ENCODE measurements at places on chromosomes 3 and 15.
A peak's percentile ranks its signal among the peaks of the same experiment; 100 is the strongest.

DNA sequence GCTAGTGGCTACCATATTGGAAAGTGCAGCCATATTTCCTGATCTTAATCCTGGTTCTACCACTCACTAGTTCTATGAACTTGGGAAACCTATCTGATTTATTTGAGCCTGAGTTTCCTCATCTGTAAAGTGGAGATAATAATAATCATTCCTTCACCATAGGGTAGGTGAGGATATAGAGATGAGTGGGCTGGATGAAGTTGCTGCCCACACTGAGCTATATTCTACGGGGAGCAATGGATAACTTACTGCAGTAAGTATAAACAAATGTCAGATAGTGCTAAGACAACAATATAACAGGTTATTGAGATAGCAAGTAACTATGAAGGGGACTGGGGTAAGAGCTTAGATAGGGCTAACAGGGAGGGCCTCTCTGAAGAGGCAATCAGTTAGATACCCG lies 251.5 kb upstream of the ADAMTS9 start:
- no peaks in the 10 kb centered on the region for H3K4me1 ChIP-seq
- H3K27ac ChIP-seq: no peak overlapping the region
- H3K27me3 ChIP-seq: no peaks in the 10 kb centered on the region
- DNase-seq: no peak

GRCh38 chr15:99564221-99565048 lies 1.3 kb upstream of the MEF2A start:
- H3K27ac ChIP-seq: peak overlapping the region; percentile 50
- peaks cover 26% of the 10 kb centered on the region for H3K4me1 ChIP-seq
- DNase-seq: no peak
- H3K27me3 ChIP-seq: peaks cover 19% of the 10 kb centered on the region

DNA sequence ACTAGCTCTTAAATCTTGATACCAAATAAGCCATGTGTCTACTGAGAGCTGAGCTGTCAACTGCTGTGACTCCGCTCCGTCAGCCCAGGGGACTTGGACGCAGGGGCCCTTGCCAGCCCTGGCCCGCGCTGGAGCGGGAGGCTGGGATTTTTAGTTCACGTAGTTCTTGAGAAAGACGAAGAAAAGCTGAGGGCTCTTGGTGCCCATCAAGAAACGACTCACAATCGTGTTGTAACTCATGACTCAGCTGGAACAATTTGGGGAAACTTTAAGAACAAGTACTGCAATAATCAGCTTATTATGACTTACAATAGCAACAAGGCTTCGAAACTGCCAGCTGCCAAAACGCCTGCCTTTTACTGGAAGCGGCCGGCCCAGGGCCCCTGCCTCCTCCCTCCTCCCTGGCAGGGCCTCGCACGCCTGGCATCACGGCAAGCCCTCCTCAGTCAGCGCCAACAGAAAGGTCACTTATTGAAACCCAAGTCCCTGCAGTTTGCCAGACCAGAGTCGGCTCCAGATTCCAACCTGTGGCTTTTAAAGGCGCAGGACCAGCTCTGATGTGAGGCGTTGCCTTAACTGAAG lies 60.3 kb downstream of the RGMA start:
- H3K4me3 ChIP-seq: no peak overlapping the region
- H3K27ac ChIP-seq: no peak overlapping the region
- no peaks in the 10 kb centered on the region for H3K27me3 ChIP-seq
- peaks cover 40% of the 10 kb centered on the region for H3K36me3 ChIP-seq
- peaks cover 31% of the 10 kb centered on the region for H3K4me1 ChIP-seq

GRCh38 chr3:110314512-110315114 lies 757.0 kb upstream of the NECTIN3 start:
- no peaks in the 10 kb centered on the region for H3K36me3 ChIP-seq
- DNase-seq: peak; percentile 45
- no peaks in the 10 kb centered on the region for H3K27me3 ChIP-seq

GRCh38 chr15:81308260-81308659 lies 15.7 kb downstream of the STARD5 start:
- no peak overlapping the region for H3K27ac ChIP-seq
- peaks cover 93% of the 10 kb centered on the region for H3K36me3 ChIP-seq
- no peak for DNase-seq
- H3K27me3 ChIP-seq: no peaks in the 10 kb centered on the region

GRCh38 chr3:53195066-53195450 lies 34.0 kb downstream of the PRKCD start:
- no peak overlapping the region for H3K4me3 ChIP-seq
- H3K27me3 ChIP-seq: peaks cover 3% of the 10 kb centered on the region

DNA sequence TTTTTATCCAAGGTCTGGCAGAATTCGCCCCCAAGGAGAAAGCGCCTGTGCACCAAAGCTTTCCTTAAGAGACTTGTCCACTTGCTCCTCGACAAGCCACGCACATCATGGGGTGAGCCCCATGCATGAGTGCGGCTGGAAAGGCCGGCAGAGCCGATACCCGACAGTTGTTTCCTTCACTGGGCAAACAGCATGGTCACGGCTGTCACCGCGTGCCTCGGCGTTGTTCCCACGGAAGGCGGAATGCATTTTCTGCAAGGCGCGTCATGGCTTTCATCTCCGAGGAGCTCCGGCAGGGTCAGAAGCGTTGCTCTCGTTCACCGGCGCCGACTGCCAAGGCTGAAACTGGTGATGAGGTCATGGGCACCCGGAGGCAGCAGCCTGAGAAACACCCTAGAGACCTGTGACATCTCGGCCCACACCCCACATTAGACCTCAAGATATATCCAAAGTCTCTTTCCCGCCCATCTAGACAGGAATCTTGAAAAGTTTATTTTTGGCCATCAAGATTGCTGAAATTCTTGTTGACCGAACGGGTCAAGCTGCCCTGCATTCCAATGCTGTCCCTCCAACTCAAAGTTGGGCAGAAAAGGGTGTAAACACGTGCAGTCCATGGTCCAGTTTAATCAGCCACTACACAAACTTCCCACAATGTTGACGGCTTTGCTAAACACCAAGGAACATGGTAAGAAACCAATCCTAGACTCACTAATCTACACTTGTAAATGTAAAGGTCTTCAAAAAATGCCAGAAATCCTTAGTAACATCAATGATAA lies 604 bp upstream of the TJP1 start:
- peak overlapping the region; percentile 27 for H3K4me3 ChIP-seq
- H3K36me3 ChIP-seq: peaks cover 9% of the 10 kb centered on the region
- H3K27ac ChIP-seq: peak overlapping the region; percentile 26
- DNase-seq: no peak
- H3K27me3 ChIP-seq: peaks cover 51% of the 10 kb centered on the region
- H3K4me1 ChIP-seq: peaks cover 15% of the 10 kb centered on the region

DNA sequence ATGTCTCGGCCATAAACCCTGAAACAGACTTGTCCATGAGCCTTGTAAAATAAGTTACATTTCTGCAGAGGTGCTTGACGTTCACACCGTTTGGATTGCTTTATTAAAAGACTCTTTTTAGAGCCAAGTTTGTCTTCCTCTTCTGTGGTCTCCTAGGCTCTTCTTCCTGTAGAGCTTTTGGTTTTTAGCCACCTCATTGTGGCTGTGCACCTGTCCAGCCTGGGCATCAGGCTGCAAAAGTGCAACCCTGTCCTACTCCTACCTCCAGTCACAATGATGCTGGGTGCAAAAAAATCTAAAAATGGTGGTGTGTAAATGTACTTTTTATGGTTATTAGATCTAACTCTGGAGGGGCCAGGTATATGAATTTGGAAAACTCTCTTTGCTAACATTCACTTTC lies 2.8 kb upstream of the RIOX2 start:
- no peaks in the 10 kb centered on the region for H3K27me3 ChIP-seq
- H3K36me3 ChIP-seq: peaks cover 5% of the 10 kb centered on the region
- no peak overlapping the region for H3K4me3 ChIP-seq
- DNase-seq: no peak
- peaks cover 52% of the 10 kb centered on the region for H3K4me1 ChIP-seq

GRCh38 chr3:11085093-11085840 lies 69.0 kb upstream of the HRH1 start:
- no peak overlapping the region for H3K4me3 ChIP-seq
- no peak overlapping the region for H3K27ac ChIP-seq
- H3K36me3 ChIP-seq: no peaks in the 10 kb centered on the region
- DNase-seq: no peak

DNA sequence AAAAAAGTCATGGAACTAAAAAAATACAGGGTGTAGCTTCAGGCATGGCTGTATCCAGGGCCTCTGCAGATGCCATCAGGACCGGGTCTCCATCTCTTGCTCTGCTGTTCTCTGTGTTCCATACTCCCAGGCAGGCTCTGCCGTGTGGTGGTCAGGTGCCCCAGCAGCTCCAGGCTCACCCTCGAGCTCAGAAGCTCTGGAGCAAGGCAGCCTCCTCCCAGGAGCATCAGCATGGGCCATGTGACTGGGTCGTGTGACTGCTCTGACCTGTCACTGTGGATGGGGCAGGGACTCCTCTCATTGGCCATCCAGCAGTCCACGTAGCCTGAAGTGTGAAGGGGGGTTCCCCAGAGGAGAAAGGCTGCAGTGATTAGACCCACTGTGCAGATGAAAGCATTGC lies 8.5 kb downstream of the FBLN2 start:
- no peaks in the 10 kb centered on the region for H3K4me1 ChIP-seq
- H3K27ac ChIP-seq: no peak overlapping the region
- DNase-seq: no peak
- peaks cover 20% of the 10 kb centered on the region for H3K27me3 ChIP-seq
- H3K36me3 ChIP-seq: no peaks in the 10 kb centered on the region

DNA sequence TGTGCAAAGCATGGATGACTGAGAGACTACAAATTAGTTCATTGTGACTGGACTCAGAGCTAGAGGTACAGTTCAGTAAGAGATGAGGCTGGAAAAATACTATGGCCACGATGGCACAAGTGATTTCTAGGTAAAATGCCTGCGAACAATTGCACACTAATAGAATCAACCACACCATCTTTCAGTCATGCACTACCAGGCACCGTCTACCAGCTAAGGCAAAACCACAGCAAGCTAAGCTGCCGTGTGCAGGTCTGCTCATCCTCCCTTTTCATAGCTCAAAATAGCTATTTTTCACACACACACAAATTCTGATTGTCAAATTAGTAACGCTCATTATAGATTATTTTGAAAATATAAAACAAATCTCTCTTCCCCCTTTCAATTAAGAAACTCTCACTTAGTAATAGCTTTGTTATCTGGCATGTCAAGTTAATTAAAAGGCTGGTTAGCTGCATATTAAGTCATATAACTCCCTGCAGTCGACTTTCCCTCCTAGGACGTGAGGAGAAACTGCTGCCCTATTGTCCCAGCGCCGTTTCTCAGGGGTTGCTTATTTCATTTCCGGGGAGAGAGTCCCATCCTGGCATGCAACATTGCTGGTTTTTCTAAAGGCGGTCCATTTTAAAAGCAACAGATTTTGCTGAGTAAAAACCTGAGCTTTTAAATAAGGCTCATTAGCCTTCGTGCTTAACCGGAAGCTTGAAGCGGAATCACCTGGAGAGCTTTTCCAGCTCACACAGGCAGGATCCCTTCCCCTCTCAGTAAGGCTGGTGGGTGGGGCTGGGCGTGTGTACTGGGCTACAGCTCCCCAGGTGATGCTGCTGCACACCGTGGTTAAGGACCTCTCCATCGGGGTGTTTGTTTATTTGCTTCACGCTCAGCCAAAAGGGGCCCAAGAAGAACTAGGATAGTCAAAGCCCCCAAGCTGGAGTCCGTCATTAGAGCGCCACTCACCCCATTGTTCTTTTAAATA lies 16.9 kb upstream of the MEX3B start:
- DNase-seq: no peak
- H3K4me3 ChIP-seq: no peak overlapping the region
- peaks cover 34% of the 10 kb centered on the region for H3K27me3 ChIP-seq
- no peak overlapping the region for H3K27ac ChIP-seq
- no peaks in the 10 kb centered on the region for H3K4me1 ChIP-seq

DNA sequence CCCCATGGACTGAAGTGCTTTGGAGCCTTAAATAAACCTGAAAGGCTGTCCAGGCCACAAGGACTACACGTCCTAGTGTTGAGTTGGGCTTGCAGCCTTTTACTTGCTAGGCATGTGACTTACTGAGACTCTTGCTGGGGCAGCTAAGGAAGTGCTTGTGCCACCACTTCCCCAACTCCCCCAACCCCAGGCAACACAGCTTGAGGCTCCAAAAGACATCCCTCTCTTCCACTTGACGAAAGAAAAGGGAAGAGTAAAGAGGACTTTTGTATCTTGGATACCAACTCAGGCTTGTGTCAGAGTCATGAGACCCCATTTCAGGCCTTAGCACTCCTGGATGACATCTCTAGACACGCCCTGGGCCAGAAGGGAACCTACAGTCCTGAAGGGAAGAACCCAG lies 109.8 kb downstream of the XRN1 start:
- H3K27ac ChIP-seq: no peak overlapping the region
- no peaks in the 10 kb centered on the region for H3K27me3 ChIP-seq
- no peak for DNase-seq
- H3K36me3 ChIP-seq: peaks cover 77% of the 10 kb centered on the region

DNA sequence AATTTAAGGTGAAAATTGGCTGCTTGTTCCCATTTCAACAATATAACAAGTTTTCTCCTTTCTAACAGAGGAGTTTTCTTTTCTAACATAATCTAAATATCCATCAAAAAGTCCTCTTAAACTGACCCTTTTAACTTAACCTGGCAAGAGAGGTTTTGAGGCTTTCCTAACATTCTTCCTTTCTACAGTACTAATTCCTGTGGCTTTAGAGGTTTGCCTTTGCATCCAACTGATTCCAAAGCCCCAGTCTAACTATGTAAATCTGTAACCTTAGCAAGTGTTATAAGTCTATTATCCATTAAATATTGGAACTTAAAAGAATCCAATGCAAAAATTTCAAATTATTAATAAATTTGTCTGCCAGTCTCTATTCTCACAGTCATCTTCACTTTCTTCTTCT lies 134.1 kb downstream of the ISL2 start:
- no peaks in the 10 kb centered on the region for H3K4me1 ChIP-seq
- H3K4me3 ChIP-seq: no peak overlapping the region
- H3K27ac ChIP-seq: no peak overlapping the region
- peaks cover 23% of the 10 kb centered on the region for H3K36me3 ChIP-seq
- H3K27me3 ChIP-seq: no peaks in the 10 kb centered on the region

GRCh38 chr3:141860766-141861513 lies 15.5 kb upstream of the ATP1B3 start:
- H3K4me3 ChIP-seq: no peak overlapping the region
- H3K4me1 ChIP-seq: no peaks in the 10 kb centered on the region
- no peak for DNase-seq
- H3K36me3 ChIP-seq: no peaks in the 10 kb centered on the region

GRCh38 chr3:14378415-14378814 lies 24.0 kb upstream of the SLC6A6 start:
- peaks cover 6% of the 10 kb centered on the region for H3K36me3 ChIP-seq
- peak overlapping the region; percentile 88 for H3K27ac ChIP-seq
- no peak for DNase-seq

- H3K4me3 ChIP-seq: no peak overlapping the region
- H3K27ac ChIP-seq: no peak overlapping the region
- peaks cover 19% of the 10 kb centered on the region for H3K36me3 ChIP-seq
- no peak for DNase-seq
- peaks cover 25% of the 10 kb centered on the region for H3K4me1 ChIP-seq
- no peaks in the 10 kb centered on the region for H3K27me3 ChIP-seq
Measured at GRCh38 chr15:64647367-64647766, 128.0 kb downstream of the RBPMS2 start.

DNA sequence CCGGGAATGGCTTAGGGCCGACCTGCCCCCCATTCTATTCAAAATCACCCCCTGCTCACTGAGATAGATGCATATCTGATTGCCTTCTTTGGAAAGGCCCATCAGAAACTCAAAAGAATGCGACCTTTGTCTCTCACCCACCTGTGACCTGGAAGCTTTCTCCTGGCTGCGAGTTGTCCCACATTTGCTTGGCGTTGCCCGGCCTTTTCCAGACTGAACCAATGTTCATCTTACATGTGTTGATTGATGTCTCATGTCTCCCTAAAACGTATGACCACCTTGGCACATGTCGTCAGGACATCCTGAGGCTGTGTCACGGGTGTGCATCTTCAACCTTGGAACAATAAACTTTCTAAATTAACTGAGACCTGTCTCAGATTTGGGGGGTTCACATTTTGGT lies 3.4 kb upstream of the MUC20 start:
- H3K4me1 ChIP-seq: peaks cover 4% of the 10 kb centered on the region
- H3K4me3 ChIP-seq: no peak overlapping the region
- no peaks in the 10 kb centered on the region for H3K27me3 ChIP-seq
- H3K36me3 ChIP-seq: peaks cover 10% of the 10 kb centered on the region
- DNase-seq: no peak
